ENCODE measurements at places on chromosomes 12 and 14.

GRCh38 chr12:80834724-80835123 lies 103.0 kb downstream of the LIN7A start:
- no peak for DNase-seq

DNA sequence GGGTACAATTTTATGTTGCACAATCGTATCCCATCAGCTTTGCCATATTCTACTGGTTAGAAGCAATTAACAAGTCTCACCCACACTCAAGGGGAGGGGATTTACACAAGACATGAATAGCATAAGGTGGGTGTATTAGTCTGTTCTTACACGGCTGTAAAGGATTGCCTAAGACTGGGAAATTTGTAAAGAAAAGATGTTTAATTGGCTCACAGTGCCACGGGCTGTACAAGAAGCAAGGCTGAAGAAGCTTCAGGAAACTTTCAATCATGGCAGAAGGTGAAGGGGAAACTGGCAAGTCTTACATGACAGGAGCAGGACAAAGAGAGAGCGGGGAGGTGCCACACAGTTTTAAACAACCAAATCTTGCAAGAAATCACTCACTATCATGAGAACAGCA lies 231.8 kb upstream of the AMIGO2 start:
- no peak for DNase-seq

GRCh38 chr12:95574799-95575452 lies 23.6 kb upstream of the USP44 start:
- DNase-seq = peak; percentile 79

GRCh38 chr12:8548192-8548591 lies 7.5 kb upstream of the CLEC4E start:
- DNase-seq = no peak

- no peak for DNase-seq
These were observed 5.0 kb downstream of the CRIP2 start for GRCh38 chr14:105479431-105480158.

- no peak for DNase-seq
These were observed 954.8 kb upstream of the SEL1L start for GRCh38 chr14:82488473-82488872.

DNA sequence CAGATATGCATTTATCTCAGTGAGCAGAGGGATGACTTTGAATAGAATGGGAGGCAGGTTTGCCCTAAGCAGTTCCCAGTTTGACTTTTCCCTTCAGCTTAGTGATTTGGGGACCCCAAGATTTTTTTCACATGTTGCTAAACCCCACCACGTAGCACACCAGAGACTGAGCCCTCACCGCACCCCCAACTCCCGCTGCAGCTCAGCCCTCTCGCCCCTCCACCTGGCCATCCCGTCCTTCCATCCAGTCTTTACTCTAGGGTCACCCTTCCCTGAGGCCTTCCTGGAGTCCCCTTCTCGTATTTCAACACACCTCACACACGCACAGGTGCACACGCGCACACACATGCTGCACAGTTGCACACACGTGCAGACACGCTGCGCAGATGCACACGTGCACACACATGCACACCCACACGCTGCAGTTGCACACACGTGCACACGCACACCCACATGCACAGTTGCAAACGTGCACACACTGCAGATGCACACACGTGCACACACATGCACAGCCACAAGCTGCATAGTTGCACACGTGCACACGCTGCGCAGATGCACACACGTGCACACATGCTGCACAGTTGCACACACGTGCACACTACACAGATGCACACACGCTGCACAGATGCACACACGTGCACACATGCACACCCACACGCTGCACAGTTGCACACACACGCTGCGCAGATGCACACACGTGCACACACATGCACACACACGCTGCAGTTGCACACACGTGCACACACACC lies 30.0 kb downstream of the HSP90AA1 start:
- DNase-seq = no peak

DNA sequence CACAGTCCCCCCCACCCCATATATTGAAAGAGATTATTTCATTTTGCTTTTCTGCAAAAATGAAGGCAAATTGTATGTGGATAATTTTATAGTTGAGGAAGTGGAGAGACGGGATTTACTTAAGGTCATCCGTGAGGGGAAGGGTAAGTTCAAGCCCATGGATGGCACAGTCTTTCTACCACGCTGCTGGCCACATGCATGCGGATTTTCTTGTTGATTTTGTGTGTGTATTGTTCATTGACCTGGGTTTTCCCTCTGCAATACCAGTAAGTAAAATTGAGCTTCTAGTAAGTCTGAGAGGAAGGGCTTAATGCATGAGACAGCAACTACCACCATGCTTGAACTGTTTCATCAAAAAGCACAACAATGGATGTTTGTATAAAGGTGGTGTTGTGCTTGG lies 35.1 kb downstream of the ACACB start:
- DNase-seq = no peak

- DNase-seq = no peak
These were observed 43.5 kb downstream of the FLRT2 start for GRCh38 chr14:85573406-85573805.

DNA sequence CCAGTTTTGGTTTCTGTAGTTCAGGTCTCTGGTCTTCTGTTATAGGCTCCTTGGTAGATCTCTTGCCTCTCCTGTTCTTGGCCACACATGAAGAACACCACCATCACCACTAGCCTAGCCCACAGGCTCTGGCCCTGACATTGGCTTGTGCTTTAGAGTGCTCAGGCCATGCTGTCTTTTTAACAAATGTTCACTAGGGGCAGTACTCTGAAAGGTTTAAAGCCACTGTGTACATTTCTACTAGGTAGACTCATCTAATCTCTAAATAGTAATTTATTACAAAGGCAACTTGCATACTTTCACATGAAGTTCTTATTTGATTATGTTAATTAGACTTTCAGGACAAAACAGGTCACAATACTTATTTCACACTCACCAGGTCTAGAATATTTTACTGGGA lies 38.3 kb downstream of the PDE6H start:
- DNase-seq = no peak

DNA sequence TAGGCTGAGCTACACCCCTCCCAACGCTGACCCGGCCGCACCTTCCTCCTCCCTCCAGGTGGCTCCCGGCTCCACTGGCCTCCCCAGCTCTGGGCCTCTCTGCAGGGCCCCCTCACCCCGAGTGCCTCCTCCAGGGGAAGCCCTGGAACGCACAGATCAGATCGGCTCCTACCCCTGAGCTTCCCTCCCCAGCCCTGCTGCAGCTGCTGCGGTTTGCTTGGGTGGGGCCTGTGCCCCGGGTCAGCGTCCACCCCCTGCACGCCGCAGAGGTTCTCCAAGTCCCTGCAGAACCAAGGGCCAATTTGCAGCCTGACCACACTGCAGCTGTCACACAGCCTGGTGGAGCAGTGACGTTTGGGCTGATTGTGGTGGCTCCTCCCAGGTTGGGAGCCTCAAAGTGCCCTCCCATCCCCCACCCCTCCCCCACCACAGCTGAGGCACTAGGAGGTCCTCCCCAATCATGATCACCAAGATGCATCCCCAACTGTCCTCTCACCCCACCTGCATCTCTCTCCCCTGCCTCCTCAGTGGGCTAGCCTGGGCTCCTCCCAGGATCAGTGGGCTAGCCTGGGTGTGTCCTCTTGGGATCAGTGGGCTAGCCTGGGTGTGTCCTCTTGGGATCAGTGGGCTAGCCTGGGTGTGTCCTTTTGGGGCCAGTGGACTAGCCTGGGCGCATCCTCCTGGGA lies 12.8 kb upstream of the FBRSL1 start:
- no peak for DNase-seq

DNA sequence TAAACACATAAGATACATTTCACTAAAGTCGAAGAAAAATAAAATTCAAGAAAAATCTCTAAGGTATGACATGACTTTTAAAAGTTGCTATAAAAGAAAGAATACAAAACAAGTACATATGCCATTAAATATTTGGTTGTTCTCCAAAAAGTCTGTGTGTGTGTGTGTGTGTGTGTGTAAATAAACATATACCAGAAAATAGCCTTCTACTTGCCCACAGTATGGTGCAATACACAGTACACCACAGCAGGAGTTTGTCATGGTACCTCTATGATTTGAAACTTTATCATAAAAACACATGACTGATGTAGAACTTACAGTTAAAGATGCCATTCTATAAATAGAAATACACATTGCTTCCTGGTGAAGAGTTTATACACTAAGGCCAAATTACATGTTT lies 692.7 kb upstream of the MGAT4C start:
- DNase-seq = no peak

GRCh38 chr14:29898470-29898869 lies 29.2 kb downstream of the PRKD1 start:
- DNase-seq = no peak

GRCh38 chr14:60965402-60965801 lies 15.5 kb downstream of the TRMT5 start:
- no peak for DNase-seq

DNA sequence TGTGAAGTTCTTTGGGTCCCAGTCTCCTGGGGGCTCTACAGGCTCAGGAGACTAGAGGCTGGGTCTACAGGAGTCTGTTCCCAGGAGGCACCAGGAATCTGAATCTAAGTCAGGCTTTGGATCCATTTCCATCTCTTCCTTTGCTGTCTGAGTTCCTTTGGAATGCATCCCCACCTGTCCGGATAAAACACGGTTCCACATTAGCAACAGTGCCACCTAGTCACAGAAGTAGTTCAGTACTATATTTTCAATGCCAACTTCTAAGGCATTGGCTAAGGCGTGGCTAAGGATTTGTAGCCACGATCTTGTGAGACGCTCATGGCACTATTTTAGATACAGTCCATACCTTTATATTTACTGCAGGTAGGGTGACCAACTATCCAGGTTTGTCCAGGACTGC lies 15.1 kb downstream of the ZC2HC1C start:
- no peak for DNase-seq

DNA sequence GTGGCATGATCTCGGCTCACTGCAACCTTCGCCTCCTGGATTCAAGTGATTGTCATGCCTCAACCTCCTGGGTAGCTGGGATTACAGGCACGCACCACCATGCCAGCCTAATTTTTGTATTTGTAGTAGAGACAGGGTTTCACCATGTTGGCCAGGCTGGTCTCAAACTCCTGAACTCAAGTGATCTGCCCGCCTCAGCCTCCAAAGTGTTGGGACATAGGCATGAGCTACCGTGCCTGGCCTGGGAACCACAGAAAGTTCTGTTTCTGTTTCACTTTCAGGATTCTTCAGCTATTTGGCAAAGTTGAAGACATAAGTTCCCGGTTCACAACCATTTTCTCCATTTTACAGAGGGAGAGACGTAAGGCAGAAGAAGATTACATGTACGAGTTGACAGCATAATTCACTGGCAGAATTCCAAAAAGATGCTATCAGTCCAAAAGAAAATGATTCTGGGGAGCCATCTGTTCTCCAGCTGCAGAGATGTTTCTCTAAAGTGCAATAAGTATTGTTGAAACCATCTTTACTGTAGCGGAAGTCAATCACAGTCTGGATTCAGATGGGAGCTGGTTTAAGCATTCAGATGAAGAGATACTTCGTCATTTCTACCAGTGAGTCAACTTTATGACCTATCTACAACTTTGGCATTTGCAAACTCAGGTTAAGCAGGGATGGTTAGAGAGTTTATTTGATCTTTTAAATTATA lies 8.1 kb upstream of the RNF34 start:
- DNase-seq = no peak

DNA sequence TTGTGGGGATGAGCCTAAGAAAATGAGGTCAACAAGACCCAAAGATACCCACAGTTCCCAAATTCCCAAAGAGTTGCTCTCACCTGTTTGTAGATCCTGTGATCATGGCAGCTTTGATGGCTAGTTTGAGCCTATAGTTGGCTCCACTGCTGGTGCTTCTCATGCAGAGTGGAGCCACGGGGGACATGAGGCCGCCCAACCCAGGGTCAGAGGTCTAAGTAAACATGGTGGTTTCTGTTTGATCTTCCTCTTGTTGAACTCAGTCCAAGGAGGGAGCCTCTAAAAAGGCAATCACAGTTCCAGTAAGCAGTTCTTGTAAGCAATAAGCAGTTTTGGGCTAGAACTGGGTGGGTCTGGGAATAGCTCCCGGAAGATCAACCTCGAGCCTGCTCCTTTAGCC lies 125.6 kb upstream of the DHRS4 start:
- no peak for DNase-seq

DNA sequence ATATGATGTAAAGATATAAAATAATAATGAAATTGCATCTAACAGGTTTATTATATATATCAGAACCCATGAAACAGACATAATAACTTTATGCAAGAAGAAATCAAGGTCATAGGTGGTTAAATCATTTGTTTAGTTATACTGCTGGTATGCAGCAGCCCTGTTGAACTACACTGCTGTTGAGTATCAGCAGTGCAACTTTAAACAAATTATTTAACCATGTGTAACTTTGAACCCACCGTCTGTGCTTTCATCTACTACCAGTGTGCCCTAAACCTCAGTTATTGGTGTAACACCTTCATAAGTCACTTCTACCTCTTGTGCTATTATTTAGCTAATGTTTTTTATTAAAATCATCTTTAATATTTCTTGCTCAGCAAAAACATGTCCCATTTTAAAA lies 262.3 kb upstream of the CRY1 start:
- no peak for DNase-seq

GRCh38 chr12:72586456-72586855 lies 314.3 kb downstream of the TRHDE start:
- DNase-seq = no peak

DNA sequence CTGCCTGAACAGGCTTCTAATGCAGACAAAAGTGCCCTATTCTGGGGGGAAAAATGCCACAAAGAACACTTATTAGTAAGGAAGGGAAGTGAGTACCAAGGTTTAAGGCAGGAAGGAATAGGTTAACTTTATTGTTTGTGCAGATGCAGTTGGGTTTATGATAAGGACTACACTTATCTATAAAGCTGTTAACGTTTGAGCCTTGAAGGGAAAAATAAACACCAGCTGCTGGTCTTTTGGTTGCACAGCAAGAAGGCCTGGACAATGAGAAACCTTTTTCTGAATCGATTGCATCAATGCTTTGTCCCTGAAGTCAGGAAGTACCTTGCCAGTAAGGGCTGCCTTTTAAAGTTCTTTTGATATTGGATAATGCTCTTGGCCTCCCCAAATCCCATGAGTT lies 407.8 kb downstream of the ATP23 start:
- no peak for DNase-seq

- no peak for DNase-seq
These were observed 23.9 kb downstream of the GNG2 start for GRCh38 chr14:51884086-51884927.

DNA sequence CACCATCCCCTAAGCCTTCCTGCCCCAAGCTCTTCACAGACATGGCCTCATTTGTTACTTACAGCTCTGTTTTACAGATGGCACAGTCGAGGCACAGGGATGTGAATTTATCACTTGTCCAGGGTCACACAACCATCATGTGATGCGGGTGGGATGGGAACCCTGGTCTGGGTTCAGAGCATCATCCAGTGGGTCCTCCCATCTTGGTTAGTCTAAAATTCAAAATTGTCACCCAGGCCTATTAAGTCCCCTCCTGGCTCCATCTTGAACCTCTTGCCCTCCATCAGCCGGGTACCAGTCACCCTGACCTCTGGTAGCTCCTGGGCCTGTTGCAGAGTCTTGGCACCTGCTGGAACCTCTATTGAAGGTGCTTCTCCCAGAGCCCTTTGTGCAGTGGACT lies 52.9 kb downstream of the ACACB start:
- DNase-seq = no peak

Measured in COLO829 (cell line).